ENCODE measurements at places on chromosomes 5 and 9.
A peak's percentile ranks its signal among the peaks of the same experiment; 100 is the strongest.

GRCh38 chr5:77645995-77646639, 7.6 kb upstream of the OTP start:
- no peak for DNase-seq

GRCh38 chr9:131396626-131397025, 2.7 kb downstream of the PRRC2B start:
- DNase-seq, result no peak

DNA sequence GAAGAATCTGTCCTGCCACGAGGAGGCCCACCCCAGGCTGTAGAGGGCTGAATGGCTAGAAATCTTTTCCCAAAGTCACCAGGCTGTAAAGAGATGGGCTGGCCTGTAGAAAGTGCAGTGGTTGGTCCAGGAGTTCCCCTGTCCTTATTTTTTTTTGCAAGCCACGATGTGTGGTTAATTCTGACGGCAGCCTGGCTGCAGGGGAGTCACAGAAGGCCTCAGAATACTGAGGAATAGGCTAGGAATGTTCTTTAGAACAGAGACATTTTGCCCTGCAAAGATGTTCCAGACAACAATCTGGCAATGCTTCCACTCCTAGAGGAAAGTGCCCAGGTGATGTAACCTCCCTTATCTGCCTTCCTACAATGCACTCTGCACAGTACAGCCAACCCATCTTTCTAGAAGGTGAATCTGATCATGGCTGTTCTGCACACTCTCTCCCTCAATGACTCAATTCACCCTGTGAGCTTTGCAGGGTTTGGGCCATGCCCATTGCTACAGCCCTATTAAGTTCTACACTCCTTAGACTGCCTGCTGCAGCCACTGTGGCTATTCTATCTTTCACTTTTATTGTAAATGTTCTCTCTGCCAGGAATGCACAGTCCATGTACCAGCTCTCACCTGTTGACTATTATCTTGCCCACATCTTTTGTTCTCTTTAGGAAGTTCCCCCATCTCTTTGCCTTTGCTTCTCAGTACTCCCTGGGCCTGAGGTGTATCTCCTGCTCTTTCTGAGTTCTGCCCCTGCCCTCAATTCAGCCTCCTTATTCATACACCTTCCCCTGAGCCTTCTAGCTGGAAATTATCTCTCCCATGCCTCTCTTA, 377.8 kb upstream of the CLINT1 start:
- DNase-seq, result no peak

GRCh38 chr9:134783699-134784039, 96.9 kb upstream of the FCN2 start:
- no peak for DNase-seq

- no peak for DNase-seq
Observed at GRCh38 chr5:129079496-129079895, 15.1 kb upstream of the ISOC1 start.

DNA sequence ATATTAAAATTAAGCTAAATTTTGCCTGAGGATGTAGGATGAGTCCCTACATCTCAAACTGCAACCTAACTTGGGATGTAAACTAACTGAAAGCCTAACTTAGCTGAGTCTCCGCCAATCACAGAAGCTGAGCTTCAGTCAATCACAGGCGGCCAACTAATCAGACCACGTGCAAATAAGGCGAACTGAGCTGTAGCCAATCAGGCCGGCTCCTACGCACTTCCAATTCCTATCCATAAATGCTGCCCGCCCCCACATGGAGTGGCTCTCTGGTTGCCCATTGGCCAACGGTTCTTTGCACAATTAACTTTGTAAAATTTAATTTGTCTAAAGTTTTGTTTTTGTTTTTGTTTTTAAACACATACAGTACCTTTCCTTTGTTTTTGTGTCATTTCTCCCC, 13.9 kb upstream of the GPX8 start:
- no peak for DNase-seq

GRCh38 chr9:95864852-95865580, 10.5 kb upstream of the ERCC6L2 start:
- DNase-seq, result no peak

GRCh38 chr5:52909192-52909591, 80.0 kb upstream of the ITGA2 start:
- no peak for DNase-seq

GRCh38 chr5:167573370-167574127, 717.9 kb upstream of the WWC1 start:
- DNase-seq, result no peak

- no peak for DNase-seq
Observed at GRCh38 chr9:81776390-81776789, 87.0 kb upstream of the TLE1 start.

GRCh38 chr5:170287532-170287931, 10.0 kb downstream of the LCP2 start:
- DNase-seq, result no peak

- peak; percentile 49 for DNase-seq
Observed at GRCh38 chr9:114930056-114930812, at the start of gene TNFSF8. TNFSF8 (minus strand) TSS chr9:114930591; CDS start chr9:114930303, 288 bp downstream.

- no peak for DNase-seq
Observed at GRCh38 chr5:90875456-90875855, 316.9 kb downstream of the ADGRV1 start.

DNA sequence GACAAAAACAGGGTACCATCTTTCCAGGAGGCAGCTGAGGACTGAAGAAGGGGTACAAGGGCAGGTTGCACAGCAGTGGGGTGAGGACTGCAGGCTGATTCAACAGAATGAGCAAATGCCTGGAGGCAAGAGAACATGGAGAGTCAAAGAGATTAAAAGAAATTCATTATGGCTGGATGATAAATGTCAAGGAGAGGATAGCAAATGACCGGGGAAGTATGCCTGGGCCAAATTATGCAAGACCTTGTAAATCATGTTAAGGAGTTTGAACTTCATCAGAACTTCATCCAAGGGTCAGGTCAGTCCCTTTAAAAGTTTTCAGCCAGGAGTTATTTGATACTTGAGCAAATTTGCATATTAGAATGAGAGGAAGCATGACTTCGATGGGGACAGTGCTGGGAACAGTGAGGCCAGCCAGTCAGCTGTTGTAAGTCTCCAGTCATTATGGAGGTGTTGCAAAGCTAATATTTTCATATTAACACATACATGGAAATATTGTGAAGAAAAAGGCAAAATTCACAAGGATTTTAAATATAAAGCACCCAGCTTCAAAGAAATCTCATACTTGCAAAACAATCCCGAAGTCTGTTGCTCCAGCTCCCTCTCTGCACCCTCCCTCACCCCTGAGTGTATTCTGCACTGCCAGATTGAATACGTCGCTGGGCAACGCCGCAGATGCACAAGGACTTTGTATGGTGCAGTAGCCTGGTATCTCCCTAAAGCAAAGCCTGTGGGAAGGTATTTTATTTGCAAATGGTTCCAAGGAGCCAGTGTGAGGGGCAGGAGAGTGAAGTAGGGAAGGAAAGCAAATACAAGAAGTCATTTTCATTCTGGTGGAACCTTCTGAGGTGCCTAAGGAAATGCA, 509.8 kb upstream of the TLE4 start:
- no peak for DNase-seq

DNA sequence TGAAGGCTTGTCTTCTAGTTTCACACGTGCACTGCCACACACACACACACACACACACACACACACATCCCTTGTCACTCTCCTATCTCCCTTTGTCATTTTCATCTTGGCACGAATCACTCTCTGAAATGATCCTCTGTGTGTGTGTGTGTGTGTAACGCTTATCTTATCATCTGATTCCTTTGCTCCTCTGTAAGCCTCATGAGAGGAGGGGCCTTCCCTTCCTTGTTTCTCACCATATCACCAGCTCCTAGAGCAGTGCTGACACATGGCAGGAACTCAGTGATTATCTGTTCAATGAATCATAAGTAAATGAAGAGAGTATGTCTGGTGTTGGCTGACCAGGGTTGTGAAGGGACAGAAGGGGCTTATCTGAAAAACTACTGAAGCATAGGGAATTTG, 53.3 kb downstream of the PDE4D start:
- no peak for DNase-seq

DNA sequence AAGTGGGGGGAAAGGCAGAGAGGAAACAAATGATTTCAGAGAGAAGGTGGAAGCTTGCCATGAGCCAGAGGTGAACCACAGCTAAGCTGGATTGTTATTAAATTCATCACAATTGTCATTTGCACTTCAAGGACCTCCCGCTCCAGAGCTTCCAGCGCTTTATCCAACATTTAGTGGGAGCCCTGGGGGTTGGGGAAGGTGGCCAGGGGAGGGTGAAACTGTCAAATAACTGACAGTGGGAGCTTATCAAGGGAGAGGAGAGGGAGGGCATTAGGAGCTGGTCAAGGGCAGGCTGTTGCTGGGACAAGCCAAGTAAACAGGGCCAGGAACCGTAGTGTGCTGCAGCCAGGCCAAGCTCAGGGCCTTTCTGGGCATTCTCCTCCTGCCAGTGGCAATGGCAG, 71.5 kb downstream of the SIL1 start:
- no peak for DNase-seq

GRCh38 chr5:6107675-6108539, 270.4 kb downstream of the MED10 start:
- no peak for DNase-seq

GRCh38 chr5:120576588-120576987, 112.5 kb downstream of the PRR16 start:
- no peak for DNase-seq

- DNase-seq, result no peak
Observed at GRCh38 chr5:60810438-60811085, 33.5 kb downstream of the ELOVL7 start.

Measured in activated CD8-positive, alpha-beta memory T cell treated with anti-CD3 and anti-CD28 coated beads for 48 hours (primary cell).